ENCODE measurements at places on chromosomes 3 and 15.

DNA sequence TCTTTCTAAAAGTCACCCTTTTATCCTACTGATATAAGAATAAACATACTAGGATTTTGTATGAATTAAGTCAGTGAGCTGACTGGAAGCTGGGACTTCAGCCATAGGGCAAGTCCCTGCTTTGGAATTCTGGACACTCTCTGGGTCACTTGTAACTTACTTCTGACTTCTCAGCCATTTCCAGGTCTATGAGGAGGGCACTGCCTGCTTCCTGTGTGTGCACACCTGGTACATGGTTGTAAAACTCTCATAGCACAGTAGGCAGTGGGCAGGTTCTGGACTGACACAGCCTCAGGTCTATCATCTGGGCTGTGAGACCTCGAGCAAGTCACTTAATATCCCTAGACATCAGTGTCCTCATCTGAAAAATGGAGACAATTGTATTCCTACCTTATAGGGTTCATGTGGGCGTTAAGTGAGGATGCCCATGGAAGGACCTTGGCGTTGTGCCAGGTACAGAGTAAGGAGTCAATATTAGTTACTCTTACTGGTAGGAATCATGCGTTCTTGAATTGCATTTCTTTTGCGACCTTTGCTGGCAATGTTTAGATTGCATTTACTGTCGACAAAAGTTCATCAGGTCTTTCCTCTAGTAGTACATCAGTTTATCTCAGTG, 27.5 kb upstream of the TGM5 start:
- no peak for DNase-seq

GRCh38 chr3:8441969-8442559, 59.6 kb upstream of the LMCD1 start:
- DNase-seq: peak; percentile 53

DNA sequence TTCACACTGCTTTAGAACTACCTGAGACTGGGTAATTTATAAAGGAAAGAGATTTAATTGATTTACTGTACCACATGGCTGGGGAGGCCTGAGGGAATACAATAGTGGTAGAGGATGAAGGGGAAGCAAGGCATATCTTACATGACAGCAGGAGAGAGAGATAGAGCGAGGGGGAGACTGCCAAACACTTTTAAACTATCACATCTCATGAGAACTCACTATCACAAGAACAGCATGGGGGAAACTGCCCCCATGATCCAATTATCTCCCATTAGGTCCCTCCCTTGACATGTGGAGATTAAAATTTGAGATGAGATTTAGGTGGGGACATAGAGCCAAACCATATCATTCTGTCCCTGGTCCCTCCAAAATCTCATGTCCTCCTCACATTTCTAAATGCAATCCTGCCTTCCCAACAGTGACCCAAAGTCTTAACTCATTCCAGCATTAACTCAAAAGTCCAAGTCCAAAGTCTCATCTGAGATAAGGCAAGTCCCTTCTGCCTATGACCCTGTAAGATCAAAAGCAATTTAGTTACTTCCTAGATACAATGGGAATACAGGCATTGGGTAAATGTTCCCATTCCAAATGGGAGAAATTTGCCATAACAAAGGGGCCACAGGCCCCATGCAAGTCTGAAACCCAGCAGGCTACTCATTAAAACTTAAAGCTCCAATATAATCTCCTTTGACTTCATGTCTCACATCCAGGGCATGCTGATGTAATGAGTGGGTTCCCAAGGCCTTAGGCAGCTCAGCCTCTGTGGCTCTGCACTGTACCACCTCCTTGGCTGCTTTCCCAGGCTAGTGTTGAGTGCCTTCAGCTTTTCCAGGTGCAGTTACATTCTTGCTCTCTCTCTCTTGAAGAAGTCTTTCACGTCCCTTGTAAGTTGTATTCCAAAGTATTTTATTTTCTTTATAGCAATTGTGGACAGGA, 481.7 kb upstream of the TGFBR2 start:
- no peak for DNase-seq

DNA sequence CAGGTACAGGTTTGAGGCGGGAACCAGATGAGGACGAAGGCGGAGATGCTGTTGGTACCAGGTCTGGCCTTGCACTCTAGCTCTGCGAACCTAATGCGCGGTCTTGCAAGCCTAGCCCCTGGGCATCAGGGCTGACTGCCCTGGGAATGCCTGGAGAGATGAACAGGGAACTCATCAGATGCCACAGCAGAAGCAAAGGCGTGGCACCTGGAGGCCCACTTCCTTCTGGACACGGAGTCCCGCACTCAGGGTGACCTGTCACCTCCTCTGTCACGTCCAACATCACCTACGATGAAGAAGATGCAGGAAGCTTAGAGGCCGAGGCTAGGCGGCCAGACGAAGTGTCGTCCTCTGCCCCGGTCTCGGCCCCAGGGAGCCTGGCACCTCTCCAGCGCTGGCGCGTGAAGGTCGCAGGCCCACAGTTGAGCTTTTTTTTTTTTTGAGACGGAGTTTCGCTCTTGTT, 9.4 kb downstream of the RPLP1 start:
- DNase-seq: no peak

DNA sequence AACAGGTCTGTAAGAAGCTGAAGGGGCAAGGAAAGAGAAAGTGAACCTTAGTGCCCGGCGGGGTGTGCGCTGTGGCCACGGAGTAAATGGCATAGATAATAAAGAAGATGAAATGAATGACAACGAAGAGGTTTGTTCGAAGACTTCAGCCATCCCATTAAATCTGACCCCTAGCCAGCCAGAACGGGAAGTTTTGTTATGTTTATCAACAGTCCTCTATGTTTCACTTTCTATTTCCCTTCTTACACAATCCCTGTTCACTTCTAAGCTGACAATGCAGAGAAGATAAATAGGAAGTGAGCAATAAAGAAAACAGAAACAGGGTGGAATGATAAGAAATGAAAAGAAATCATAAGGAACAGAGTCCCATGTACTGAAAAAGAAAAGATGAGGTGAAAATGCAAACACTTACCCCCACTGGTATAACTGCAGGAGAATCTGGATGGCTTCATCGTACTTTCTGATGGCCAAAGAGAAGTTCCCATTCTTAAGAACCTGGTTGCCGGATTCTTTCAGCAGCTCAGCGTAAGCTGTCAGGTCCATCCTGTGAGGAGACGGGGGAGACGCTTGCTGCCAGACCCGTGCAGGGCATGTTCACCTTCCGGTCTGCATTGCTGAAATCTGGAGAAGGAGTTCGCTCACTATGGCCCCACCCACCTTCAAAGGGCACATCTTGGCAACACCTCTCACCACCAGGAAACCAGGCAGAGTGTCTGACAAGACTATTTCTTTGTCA, 36.8 kb downstream of the TRANK1 start:
- DNase-seq: peak; percentile 43

Measured in HCEC 1CT (cell line).